Airway epithelial cell (primary cell): ENCODE measurements at places on chromosomes 7 and 10. TPM values are rescaled to one million over a fixed set of nuclear protein-coding genes. Genes with fewer than 3 reads are reported as not detected.

Gene RPEL1
- not detected in 2 replicates for total RNA-seq

Gene EN2
- not detected in 2 replicates for total RNA-seq

Gene IGFBP3
- 5.6 and 9.3 TPM in 2 replicates for total RNA-seq

Gene ADCYAP1R1
- total RNA-seq = not detected in 2 replicates

Gene TRIM56
- total RNA-seq = 7.2 and 7.9 TPM in 2 replicates
